ENCODE measurements at places on chromosomes 11 and 22.

DNA sequence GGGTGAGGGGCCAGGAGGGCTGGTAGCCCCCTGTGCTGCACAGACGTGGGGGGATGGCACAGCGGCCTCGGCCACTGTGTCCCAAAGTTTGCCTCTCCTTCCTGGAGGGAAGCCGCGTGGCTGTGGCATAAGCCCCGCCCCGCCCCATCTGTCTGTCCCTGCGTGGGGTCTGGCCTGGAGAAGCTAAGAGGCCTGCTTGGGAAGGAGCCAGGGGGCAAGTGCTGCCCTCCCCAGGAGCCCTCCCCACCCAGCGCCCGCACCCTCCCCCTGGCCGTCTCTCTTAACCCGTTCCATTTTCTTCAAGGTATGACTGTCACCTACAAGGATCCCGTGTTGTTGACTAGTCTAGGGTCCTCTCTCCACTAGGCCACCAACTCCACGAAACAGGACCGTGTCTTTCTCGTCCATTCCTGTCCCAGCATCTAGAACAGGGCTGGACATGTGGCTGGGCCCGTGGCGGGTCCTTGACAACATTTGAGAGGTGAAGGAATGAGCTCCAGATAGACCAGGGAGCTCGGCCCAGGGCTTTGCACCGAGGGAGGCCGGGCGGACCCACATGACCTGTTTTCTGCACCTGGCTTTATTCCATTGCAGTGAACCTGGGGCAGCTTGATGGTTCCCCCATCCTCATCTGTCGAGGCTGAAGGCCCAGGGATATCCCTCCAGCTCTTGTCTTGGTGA lies 428.0 kb downstream of the TBC1D22A start:
- no peak for DNase-seq

DNA sequence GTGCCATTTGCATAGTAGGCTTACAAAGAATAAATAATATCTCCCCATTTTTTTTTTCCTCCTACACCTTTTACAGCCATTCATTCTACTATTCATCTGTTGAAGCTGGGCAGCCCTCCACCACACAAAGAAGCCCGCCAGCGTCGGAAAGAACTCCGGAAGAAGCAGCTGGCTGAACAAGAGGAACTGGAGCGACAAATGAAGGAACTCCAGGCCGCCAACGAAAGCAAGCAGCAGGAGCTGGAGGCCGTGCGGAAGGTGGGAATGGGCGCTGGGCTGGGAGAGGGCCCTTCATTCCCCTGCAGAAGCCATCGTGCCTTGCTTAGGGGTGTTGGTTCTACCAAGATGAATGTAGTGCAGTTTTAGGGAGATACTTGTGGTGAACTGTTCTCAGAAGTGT lies 68.6 kb downstream of the SWAP70 start:
- DNase-seq: no peak

DNA sequence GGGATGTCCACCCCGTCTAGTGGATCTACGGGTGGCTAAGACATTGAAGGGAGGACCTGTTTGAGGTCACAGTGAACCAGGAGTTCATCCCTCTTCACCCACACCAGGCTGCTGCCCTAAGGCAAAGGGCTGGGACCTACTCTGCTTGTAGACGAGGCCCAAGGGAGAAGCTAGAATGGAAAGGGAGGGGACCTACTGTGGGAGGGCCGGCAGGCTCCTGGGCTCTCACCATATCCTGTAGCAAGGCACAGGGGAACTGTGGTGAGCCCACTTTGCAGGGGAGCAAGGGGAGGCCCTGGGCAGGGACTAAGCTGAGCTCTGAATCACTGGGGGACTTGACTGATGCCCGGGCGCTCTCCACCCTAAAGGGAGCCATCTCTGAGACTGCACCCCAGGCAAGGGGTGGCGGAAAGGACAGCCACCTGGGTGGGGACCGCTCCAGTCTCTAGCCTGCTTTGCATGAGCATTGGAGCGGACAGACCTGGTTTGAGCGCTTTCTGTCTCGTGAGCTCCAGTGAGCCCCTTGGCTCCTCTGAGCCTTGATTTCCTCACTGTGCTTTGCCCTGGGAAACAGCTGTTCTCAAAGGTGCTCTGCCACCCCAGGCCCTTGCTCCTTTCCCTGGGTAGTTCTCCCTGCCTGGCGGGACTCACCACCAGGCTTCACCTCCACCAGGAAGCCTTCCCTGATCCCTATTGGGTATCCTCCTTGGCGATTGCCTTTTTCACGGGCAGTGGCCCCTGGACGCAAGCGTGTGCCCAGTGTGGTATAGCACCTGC lies 24.2 kb downstream of the PARVG start:
- DNase-seq: no peak

- DNase-seq: peak; percentile 6
Observed at GRCh38 chr11:6812390-6813005, 13.0 kb upstream of the OR6A2 start.

GRCh38 chr22:46156031-46156430 lies 5.7 kb downstream of the PPARA start:
- DNase-seq: no peak
